ENCODE measurements at places on chromosomes 12 and 14.

GRCh38 chr14:34113005-34113511 lies 162.2 kb upstream of the EGLN3 start:
- no peak for DNase-seq

- no peak for DNase-seq
Observed at GRCh38 chr14:59267046-59267445, 78.6 kb downstream of the DAAM1 start.

DNA sequence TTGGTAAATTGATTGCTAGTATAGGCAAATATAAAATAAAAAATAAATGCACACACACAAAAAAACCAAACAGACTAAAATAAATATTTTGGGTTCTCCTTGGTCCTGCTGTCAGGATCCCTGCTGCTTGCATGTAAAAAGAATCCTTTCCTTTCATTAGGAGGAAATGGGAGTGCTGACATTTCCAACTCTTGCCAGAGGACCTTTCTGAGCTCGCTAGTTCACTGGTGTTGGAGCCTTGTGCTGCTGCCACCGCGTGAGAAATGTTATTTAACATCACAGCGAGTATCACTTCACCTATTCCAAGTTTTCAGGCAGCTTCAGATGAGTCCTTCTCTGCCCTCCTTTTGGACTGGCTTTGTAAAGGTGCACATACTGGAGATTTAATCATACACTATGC lies 358.9 kb downstream of the NPAS3 start:
- no peak for DNase-seq

- no peak for DNase-seq
Observed at GRCh38 chr12:112936927-112937326, 1.3 kb upstream of the OAS3 start.

DNA sequence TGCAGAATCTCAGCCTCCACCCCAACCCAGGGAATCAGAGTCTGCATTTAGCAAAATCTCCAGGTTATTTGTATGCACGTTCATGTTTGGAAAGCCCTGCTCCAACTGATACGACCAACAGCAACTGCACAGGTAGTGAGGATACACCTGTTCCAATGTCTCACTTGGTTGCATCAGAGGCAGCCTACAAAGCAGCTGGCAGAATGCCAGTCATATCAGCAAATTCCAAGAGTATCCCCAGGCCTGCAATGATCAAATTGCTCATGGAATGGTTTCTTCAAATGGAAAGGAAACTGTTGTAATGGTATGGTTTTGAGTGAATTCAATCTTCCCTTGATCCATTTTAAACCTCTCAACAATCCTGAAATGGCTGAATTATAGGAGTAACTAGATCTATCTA lies 75.4 kb downstream of the GRIP1 start:
- DNase-seq, result no peak

DNA sequence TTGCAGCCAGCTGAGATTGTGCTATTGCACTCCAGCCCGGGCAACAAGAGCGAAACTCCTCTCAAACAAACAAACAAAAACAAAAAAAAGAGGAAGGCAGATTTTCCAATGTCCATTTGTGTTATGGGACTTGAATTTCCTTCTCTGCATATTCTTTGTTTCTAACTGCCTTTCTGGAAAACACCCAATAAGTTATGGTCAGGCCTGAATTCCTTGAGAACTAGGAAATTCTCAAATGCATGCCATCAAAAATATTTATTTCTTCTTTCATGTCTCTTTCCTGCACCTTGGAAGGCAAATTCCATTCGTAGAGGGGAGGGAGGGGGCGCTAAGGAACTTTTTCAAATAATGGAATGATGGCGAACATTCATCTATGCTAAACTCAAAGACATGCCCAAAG lies 117.6 kb upstream of the TMCC3 start:
- no peak for DNase-seq

DNA sequence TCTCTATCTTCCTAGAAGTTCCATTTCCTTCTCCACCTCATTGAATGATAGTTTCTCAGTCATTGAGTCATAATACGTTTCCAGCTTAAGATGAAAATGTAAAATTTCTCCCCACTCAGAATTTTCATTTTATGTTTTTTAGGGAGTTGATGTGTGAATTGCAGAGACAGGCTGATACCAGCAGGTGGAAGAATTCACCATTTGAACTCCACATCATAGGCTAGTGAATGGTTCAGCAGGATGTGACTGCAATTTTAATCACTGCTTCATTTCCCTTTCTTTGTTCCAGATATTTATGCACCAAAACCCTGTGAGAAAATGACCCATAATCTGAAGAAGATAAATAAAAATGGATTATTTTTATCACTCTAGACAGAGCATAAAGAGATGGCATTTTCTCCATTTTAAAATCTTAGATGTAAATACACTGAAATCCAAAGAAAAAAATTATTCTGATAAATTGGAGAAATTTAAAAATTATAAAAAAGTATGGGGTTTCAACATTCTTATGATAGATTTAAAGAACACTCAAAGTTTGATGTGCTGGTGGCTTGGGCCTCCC lies 10.6 kb upstream of the PYGL start:
- no peak for DNase-seq

GRCh38 chr14:20809917-20810316 lies 7.3 kb upstream of the RNASE1 start:
- no peak for DNase-seq

DNA sequence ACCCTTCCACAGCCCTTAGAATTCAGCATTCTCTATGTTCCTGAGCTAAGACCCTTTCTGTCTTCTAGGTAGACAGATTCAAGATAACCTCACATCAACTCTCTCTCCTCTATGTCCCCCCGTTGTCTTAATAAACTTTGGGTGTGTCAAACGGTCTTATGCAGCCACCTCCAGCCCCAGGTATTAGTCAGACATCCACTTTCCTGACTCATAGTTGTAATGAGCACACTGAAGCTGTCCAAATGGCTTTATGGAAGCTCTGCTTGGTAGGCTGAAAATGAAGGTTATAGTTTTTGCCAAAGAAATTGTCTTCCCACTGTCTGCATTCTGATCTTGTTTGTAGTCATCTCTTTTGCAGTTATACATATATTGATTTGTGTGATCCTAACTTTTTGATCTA lies 482.0 kb downstream of the RMST start:
- no peak for DNase-seq

- no peak for DNase-seq
Observed at GRCh38 chr14:51020024-51020710, 74.7 kb downstream of the TRIM9 start.

DNA sequence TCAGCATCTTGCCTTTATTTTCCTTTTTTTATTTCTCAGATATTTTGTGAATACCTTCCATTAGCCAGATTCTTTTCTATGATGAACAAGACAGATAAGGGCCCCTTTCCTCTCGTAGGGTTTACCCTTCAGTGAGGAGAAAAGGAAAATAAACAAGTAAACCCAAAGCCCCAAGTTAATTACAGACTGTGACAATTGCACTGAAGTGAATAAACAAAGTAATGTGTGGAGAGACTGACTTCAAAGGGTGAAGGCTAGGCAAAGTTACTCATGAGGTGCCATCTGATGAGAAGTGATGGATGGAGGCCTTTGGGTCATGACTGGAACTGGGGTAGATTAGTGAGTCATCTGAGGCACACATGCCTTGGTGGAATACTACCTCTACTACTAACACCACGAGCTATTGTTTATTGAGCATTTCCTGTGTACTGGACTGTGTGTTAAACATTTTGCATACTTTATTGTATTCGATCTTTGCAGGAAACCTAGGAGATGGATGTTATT lies 143.4 kb upstream of the PRICKLE1 start:
- no peak for DNase-seq

DNA sequence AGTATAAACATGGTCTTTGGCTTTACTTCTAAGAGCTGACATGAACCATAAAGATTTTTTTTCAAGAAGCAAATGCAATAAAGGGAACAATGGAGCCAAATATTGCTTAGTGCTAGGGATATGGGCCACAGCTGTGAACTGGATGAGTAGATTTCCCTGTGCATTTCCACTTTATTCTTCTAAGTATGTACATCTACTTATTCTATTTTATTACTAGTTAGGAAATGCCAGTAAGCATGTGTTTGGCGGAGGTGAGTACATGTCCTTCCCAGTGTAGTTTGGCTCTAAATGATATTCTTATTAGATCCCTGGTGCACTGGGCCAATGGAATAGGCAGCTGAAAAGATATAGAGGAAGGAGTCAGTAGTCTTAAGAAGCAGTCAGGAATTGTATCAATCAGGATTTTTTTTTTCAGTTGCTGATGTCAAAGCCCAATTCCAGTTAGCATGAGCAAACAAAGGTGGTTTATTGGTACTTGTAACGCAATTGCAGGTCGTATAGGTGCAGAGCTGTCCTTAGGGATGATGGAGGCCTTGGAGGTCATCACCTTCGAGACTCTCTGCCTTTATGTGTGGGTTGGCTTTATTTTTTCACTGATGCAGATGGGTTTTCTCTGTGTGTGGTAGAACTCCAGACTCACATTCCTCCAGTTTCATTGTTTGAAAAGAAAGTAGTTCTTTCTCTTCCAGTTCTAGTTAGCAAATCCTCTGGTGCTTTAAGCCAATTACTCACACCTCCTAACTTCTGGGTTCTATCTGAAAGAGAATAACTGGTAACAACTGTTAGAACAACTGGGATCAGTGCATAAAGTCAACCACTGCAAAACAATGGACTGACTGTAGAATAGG lies 139.0 kb upstream of the LRIG3 start:
- DNase-seq, result no peak

Data from D341Med (cell line).